Muscle of back (tissue), 13 donors: ENCODE measurements at places on chromosomes 6 and 20.

- DNase-seq = no peak
Observed at GRCh38 chr6:17971128-17972073, 16.0 kb downstream of the KIF13A start.

DNA sequence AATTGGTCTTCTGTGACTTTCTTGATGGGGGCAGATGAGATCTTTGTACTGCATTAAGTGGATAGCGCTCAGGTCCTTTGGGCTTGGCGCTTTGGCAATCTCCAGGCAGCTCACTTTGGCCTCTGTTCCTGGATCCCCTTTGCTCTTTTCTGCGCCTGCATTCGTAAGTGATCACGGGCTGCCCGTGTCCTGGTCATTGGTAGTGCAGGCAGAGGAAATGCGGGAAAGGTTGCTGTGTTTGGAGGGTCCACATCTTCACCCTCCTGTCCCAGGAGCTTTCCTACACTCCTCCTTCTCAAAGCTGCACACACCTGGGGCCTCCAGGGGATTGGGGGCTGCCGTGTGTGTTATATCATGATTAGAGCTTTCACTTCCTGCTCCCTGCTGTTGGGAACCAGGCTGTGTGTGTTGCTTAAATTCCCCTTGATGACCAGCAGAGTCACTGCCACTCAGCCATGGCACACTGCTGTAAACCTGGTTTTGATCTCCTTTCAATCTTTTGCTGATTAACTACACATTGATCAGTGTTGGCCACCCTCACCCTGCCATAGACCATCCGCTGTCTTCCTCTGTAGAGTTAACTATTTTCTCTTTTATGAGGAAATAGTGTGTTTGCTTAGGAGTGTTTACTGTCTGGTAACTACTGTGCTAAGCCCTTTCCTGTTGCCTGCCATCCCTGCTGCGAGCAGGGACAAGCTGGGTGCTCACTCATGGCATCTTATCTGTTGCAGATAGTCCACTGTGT lies 13.0 kb upstream of the SNHG17 start:
- no peak for DNase-seq

DNA sequence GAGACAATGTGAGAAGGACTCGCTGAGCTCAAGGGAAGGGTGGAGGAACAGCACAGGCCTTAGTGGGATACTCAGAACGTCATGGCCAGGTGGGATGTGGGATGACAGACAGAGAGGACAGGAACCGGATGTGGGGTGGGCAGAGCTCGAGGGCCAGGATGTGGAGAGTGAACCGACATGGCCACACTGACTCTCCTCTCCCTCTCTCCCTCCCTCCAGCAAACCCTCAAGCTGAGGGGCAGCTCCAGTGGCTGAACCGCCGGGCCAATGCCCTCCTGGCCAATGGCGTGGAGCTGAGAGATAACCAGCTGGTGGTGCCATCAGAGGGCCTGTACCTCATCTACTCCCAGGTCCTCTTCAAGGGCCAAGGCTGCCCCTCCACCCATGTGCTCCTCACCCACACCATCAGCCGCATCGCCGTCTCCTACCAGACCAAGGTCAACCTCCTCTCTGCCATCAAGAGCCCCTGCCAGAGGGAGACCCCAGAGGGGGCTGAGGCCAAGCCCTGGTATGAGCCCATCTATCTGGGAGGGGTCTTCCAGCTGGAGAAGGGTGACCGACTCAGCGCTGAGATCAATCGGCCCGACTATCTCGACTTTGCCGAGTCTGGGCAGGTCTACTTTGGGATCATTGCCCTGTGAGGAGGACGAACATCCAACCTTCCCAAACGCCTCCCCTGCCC lies 1.7 kb downstream of the TNF start:
- DNase-seq = no peak

GRCh38 chr20:10504608-10504993 lies 69.5 kb downstream of the SLX4IP start:
- DNase-seq = peak; percentile 68

- DNase-seq = no peak
Observed at GRCh38 chr6:23562554-23562953, 563.5 kb upstream of the NRSN1 start.

GRCh38 chr20:63635431-63636141 lies 8.7 kb upstream of the GMEB2 start:
- DNase-seq = no peak

- no peak for DNase-seq
Observed at GRCh38 chr6:138811866-138812265, 16.0 kb downstream of the ECT2L start.

GRCh38 chr6:92559003-92559402 lies 860.4 kb downstream of the EPHA7 start:
- DNase-seq = no peak

DNA sequence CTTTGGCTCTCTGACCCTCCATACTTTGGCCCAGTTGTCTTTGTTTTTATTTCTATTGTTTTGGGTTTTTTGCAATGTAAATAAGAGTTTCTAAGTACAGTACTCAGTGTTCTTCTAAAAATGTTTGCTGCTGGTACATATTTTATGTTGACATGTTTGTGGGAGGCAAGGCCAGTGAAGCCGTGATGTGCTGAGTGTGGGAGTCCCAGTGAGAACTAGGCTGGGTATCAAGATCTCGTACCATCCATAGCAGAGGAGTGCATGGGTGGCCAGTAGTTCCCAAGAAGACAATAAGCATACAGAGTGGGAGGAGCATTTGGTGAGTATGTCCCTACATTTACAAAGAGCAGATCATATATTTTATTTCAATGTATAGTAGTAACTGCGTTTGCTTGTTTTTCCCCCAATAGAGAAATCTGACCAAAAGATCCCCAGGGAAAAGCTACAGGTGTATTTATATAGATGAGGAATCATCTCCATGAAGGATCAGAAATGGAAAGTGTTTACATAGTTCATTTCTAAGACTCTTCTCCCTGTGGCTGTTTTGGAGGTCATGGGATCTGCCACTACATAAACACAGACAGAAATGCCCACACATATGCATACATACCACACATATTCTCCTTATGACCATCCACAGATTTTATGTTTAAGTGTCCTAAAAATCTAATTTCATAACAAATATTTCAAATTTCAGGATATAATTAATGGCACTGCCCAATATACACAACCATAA lies 285.9 kb downstream of the ALDH8A1 start:
- no peak for DNase-seq

- DNase-seq = no peak
Observed at GRCh38 chr20:53291548-53291947, 302.1 kb downstream of the ZNF217 start.

GRCh38 chr6:8494730-8495129 lies 59.4 kb upstream of the SLC35B3 start:
- no peak for DNase-seq

DNA sequence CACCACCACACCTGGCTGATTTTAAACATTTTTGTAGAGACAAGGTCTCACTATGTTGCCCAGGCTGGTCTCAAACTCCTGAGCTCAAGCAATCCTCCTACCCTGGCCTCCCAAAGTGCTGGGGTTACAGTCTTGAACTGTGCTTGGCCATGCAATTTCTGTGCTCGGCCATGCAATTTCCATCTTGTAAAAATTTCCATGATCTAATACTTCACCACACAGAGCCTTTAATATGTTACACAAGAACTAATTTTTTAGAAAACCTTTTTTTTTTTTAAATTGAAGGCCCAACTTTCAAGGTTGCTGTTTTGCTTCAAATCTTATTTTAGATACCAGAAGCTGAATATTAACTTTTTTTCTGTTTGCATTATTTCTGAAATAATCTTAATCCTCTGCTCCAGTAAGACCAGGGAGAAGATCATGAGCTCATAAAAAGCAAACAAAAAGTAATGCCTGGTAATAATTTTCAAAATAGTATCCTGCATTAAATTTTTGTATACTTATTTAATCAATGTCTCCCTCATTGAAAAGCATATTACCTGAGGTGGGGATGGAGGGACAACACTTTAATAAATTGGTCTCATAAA lies 38.1 kb upstream of the ARMC2 start:
- no peak for DNase-seq

GRCh38 chr20:24289737-24290481 lies 179.5 kb upstream of the SYNDIG1 start:
- DNase-seq = no peak

DNA sequence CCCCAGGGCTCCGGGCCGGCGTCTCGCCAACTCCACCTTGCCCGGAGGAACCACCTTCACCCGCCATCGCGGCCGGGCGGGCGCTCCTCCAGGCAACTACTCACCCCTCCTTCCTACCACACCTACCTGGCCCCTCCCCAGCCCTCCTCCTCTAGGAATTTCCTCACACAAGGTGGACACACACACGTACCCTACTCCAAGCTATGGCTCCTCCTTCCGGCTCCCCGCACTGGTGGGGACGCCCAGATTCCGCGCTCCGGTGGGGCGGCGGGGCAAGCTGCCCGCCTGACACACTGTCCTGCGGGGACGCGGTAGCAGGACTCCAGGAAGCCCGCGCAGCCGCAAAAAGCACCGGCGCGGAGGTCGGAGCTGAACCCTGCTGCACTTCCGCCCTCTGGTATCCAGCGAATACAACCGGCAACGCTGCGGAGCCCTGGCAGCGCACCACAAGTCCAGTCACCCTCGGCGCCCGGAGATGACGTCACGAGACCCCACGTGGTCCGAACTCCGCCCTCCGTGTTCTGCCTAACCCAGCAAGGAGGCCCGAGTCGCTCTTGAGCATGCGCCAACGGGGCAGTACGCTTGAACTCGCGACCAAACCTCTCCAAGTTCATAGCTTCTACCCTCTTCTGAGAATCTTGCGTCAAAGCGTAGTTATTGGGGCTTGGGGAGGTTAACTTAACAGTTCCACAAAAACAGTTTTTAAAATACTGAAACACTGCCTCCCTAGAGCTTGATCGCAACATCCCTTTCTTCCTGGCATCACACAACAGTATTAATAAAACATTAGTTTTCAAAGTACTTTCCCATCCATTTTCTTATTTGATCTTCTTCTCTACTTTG lies at the start of gene ATG5:
TSS of gene ATG5 (minus strand) at position 425 of the 843 bp plus-strand sequence. CDS start 9,552 bp downstream, outside the sequence.
- peak; percentile 99 for DNase-seq

DNA sequence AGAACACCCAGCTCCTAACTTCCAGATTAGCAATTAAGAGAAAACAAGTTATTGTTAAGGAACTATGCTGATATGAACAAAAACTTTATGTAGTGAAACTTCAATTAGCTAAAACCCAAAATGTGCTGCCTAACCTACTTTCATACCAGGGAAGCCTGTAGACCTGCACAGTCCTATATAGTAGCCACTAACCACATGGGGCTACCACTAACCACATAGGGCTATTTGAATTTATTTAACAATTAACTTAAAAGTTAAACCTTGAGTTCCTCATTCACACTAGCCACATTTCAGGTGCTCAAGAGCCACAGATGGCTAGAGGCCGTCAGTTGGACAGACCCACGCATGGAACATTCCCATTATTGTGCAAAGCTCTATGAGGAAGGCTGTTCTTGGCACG lies 72.4 kb upstream of the LAMP5 start:
- DNase-seq = no peak

DNA sequence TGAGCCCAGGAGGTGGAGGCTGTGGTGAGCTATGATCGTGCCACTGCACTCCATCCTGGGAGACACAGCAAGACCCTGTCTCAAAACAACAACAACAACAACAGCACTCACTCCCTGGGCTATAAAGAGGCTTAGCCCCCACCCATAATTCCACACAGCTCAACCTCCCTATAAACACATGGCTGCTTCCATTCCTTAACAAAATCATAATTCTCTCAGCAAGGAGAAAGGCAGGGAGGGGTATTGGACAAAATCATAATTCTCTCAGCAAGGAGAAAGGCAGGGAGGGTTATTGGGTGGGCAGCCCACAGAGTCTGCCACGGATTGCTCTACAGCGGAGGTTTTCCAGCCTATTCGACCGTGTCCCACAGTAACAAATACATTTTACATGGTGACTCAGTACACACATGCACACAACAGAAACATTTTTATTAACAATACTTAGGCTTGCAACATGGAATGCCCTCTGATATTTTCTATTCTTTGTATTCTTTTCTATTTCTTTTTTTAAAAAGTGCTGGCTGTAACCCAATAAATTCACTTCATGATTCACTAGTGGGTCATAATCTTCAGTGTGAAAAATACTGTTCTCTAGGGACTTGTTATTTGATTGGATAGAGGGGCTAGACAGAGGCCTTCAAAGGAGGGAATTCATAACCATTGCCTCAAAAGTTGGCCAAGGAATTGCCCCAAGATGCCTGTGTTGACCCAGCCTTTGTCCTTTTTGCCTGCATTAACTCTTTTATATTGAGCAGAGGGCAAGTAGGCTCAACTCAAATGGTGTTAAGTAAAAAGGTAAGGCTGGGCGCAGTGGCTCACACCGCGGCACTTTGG lies 50.6 kb upstream of the ZMYND8 start:
- DNase-seq = no peak
